ENCODE measurements at places on chromosomes 11 and 22.

DNA sequence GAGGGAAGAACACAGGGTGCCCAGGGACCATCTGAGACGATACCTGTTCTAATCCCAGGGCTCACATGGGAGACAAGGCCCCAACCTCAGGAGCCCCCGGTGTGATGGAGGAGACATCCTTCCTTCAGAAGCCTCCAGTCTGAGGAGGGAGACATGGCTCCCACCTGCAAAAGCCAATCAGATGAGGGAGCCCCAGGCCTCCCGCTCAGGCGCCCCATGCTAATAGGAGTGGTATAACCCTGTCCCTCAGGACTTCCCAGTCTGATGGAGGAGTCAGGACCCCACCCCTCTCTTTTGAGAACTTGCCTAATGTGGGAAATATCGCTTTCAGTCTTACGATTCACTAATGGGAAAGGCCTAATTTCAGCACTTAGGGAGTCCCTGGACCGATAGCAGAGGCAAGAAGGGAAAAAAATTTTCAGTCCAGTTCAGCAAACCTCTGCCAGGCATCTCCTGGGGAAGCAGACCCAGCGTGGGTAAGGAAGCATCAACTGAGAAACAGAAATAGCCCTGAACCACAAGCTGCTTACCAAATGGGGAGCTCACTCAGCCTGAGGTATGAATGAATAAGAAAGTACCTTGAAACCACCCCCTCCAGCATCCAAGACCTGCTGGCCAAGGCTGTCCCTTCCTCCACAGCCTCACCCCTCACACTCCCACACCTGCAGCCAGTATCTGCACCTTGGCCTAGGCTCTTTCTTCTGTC, 5.9 kb downstream of the ARRB1 start:
- DNase-seq = no peak

- DNase-seq = no peak
Observed at GRCh38 chr22:49959782-49960158, 802 bp upstream of the PIM3 start.

GRCh38 chr11:122676638-122677037, 21.1 kb downstream of the UBASH3B start:
- no peak for DNase-seq

- no peak for DNase-seq
Observed at GRCh38 chr11:120185706-120186455, 25.0 kb upstream of the OAF start.

DNA sequence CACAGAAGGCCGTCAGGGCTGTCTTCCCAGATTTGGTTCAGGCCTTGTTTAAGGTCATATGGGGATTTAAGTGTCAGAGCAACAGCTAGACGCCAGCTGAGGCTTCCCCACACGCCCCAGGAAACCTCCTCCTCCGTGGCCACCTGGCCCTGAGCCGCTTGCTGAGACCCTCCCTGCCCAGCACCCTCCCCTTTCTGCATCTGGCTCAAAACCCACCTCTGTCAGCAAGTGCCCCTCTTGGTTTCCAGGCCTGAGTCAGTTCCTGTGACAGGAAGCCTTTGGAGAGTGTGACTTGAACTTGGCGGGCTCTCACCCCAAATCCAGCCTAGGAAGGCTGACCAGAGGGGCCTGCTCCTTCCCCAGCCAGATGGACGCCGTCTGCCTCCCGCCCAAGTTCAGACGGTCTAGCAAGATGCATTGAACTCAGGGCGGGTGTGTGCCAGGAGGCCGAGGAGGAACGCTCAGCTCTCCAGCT, 561 bp downstream of the FXYD2 start:
- no peak for DNase-seq

DNA sequence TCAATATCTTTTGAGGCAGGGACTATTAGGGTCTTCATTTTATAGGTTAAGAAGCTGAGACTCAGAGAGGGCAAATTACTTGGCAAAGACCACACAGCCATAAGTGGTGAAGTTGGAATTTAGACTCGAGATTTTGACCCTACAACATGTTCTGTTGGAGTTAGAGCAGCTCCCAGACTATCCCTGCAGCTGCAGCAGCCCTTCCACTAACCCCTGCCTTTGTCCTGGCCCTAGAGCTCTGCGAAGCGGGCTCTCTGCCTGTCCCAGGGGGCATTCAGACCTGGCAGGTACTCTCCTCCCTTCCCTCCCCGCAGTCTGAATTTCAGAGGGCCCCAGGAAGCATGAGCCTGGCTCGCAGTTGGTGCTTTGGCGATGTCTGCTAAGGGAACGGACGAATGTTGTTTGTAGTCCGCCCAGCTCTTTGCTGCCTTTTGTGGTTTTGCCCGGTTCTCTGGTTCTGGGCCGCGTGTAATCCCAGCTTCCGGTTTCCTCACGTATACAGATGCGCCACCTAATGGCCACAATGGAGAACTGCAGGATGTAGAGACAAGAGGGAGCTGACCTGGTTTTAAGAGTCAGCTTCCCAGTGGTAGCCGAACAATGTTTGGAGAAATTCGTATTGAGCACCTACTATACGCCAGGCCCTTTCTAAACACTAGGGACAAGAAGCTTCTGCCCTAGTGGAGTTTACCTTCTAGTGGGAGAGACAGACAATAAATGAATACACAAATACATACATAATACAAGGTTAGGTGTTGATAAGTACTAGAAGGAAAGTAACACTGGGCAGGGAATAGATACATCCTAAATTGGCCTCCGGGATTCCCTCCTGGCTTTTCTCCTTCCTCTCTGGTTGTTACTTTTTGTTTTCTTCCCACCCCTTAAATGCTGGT, 125.2 kb downstream of the ST3GAL4 start:
- DNase-seq = peak; percentile 55

GRCh38 chr11:12807621-12808020, 133.4 kb downstream of the TEAD1 start:
- no peak for DNase-seq

- no peak for DNase-seq
Observed at GRCh38 chr22:30004694-30005093, 75.6 kb upstream of the HORMAD2 start.

DNA sequence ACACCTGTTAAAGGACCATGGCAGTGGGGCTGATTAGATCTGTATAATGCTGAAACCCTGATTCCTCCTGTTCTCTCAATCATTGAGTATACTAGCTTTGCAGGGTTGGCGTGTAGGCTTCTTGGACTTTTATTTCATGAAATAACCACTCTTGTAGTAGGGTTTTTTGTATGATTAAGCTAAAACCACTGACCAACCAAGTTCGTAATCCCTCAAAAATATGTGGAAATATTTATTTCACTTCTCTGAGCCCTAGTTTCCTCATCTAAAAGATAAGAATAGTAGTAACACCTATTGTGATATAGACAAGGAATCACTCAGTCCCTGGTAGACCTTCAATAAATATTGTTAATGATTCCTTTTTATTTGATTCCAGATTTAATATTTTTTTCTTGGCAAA, 4.2 kb downstream of the API5 start:
- no peak for DNase-seq

DNA sequence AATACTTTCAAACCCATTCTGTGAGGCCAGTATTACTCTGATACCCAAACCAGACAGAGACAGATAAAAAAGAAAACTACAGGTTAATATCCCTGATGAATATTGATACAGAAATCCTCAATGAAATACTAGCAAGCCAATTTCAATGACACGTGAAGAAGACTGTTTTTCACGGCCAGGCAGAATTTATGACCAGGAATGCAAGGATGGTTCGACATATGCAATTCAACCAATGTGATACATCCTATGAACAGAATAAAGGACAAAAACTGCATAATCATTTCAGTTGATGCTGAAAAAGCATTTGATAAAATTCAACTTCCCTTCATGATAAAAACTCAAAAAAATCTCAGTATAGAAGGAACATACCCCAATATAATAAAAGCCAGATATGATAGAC, 44.5 kb downstream of the SLC22A24 start:
- DNase-seq = no peak

DNA sequence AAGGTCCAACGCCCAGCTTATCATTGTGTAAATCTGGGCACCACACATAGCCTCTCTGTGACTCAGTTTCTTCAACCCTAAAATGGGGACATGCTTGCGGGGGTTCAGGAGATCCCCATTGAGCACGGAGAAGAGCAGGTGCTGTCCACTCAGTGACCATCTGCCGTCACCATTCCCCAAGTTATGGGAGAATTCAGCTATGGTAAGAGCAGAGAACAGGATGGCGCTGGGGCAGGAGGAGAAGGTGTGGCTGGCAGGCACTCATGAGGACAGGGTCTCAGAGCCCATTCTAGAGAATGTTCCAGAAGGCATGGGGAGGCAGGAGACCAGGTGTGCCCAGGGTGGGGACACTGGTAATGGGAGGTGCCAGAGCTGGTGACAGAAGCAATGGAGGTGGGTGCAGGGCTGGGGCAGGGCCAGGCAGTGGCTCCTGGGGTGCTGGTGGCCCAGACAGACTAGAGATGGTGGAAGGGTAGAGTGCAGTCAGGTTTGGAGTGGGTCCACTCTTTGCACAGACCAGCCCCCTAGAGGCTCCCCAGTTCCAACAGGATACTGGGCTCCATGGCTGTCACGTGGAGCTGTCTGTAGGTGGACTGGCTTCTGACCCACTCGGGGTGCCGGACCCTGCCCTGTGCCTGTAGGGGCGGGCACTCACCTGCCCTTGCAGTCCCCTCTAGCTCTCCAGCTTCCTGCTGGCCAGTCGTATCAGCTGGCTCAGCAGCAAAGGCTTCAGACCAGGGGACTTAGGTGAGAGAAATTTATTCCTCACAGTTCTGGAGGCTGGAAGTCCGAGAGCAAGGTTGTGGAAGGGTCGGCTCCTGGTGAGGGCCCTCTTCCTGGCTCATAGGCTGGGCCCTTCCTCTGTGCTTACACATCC, 84.7 kb downstream of the CDKN1C start:
- no peak for DNase-seq

- DNase-seq = no peak
Observed at GRCh38 chr11:127191261-127191660, 190.7 kb upstream of the KIRREL3 start.

GRCh38 chr22:27545085-27545484, 256.5 kb downstream of the MN1 start:
- DNase-seq = no peak

DNA sequence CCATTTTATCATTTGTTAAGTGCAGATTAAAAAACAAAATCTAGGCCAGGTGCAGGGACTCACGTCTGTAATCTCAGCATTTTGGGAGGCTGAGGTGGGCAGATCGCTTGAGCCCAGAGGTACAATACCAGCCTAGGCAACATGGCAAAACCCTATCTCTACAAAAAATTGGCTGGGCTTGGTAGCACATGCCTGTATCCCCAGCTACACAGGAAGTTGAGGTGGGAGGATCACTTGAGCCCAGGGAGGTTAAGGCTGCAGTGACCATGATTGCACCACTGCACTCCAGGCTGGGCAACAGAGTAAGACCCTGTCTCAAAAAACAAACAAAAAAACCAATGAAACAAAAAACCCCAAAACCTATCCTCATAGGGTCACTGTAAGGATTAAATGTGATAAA, 32.9 kb downstream of the HIRA start:
- no peak for DNase-seq

DNA sequence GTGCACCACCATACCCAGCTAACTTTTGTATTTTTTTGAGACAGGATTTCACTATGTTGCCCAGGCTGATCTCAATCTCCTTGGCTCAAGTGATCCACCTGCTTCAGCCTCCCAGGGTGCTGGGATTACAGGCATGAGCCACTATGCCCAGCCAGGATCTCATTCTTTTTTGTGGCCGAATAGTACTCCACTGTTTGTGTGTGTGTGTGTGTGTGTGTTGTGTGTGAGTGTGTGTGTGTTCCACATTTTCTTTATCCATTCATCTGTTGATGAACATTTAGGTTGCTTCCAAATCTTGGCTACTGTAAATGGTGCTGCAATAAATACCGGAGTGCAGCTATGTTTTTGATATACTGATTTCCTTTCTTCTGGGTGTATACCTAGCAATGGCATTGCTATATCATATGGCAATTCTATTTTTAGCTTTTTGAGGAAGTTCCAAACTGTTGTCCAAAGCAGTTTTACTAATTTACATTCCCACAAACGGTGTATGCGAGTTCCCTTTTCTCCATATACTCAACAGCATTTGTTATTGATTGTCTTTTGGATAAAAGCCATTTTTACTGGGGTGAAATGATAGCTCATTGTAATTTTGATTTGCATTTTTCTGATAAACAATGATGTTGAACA, 105.4 kb downstream of the TTC28 start:
- DNase-seq = no peak

DNA sequence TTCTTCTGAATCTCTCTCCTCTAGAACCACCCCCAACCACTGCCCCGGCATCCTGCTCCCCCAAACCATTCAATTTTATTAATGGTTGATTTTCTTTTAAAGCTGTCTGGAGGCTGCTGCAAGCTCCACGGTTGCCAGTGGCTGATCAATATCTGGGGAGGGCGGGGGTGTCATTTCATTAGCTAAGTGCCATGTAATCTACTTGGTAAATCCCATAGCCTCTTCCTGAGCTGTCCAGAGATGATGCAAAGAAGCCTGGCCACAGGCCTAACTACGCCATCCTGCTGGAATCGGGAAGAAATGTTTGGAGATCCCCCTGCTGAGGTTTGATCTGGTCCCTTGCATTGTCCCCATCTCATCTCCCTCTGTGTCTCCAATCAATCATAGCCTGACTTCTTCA, 440.1 kb downstream of the MIAT start:
- no peak for DNase-seq

DNA sequence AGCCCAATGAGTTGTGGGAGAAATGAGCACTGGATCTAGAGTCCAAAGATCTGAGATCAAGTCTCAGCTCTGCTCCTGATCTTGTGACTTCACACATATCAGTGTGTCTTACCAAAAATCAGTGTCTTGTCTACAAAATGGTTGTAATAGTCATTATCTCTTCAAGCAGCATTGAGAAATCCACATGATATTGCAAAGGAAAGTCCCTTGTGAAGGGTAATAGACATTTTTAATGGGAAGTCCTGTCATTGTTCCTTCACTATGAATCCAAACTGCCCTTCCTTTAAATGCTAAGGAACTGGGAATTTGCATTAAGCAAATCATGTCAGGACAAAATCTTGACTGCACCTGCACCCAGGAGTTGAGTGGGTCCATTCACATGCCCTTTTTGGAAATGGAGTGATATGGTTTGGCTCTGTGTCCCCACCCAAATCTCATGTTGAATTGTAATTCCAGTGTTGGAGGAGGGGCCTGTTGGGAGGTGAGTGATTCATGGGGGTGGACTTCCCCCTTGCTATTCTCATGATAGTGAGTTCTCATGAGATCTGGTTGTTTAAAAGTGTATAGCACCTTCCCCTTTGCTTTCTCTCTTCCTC, 51.1 kb downstream of the COMMD9 start:
- DNase-seq = no peak

DNA sequence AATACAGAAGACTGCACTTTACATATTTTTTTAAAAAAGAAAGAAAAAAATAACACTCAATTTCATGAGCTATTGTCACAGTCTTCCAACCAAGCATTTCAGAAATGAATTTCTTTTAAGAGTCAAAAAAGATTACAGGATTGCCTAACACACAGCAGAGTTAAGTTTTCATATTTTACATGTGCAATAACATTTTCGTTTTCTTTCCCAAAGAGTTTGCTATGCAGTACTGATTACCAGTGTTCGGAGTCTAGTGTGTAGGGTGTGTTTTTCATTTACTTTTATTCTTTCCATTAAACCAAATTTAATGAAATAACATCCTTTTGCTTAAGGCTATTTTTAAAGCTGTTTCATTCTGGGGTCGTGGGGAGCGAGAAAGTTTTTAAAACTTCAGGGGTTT, 53.2 kb downstream of the MN1 start:
- DNase-seq = no peak
